Endodermal cell (in vitro differentiated cells): ENCODE measurements at places on chromosomes 4 and X. TPM values are rescaled to one million over a fixed set of nuclear protein-coding genes. Genes with fewer than 3 reads are reported as not detected.

The CLDN22 gene
- total RNA-seq, result 0.15 and 0.27 TPM in 2 replicates

GRCh38 chr4:5893591-5893990 lies 705 bp upstream of the CRMP1 start:
- H3K27me3 ChIP-seq, result peaks cover 82% of the 10 kb centered on the region
- no peaks in the 10 kb centered on the region for H3K4me1 ChIP-seq
- peak overlapping the region; percentile 15 for H3K4me3 ChIP-seq

GRCh38 chr4:107877361-107877760 lies 52.6 kb downstream of the SGMS2 start:
- H3K4me1 ChIP-seq, result no peaks in the 10 kb centered on the region
- DNase-seq, result no peak
- no peak overlapping the region for H3K27ac ChIP-seq
- no peaks in the 10 kb centered on the region for H3K27me3 ChIP-seq
- H3K4me3 ChIP-seq, result no peak overlapping the region
- H3K36me3 ChIP-seq, result no peaks in the 10 kb centered on the region

DNA sequence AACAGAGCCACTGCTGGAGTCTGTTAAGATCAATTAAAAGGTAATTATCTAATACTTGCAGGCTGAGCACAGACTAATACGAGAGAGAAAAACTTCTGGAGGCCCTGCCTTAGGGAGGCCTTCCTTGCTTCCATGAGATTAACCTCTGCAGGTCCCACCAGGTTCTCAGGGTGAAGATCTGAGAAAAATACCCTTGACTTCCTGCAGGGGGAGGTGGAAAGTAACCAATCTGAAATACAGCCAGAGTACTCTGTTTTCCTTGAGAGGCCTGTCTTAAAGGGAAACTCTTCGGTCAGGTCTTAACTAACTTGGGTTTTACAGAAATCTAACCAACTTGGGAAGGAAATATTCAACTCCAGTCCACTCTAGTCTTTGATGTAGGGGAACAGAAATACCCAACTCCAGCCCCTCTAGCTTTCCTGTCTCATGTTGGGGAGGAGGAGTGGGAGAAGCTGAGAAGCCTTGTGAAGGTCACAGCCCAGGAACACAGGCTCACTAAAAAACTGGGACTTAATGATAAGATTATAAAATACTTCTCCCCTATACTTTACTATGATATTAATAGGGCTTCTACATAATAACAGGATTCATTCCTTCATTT lies 77.1 kb downstream of the TBCK start:
- H3K27me3 ChIP-seq, result no peaks in the 10 kb centered on the region
- H3K4me1 ChIP-seq, result no peaks in the 10 kb centered on the region
- H3K4me3 ChIP-seq, result no peak overlapping the region

- H3K36me3 ChIP-seq, result no peaks in the 10 kb centered on the region
- DNase-seq, result no peak
- H3K27ac ChIP-seq, result no peak overlapping the region
- H3K4me1 ChIP-seq, result no peaks in the 10 kb centered on the region
Measured at GRCh38 chr4:16687845-16688244, 210.6 kb downstream of the LDB2 start.
